ENCODE measurements at places on chromosomes 3 and 15. TPM values are rescaled to one million over a fixed set of nuclear protein-coding genes. Genes with fewer than 3 reads are reported as not detected.

DAZL gene
- total RNA-seq = not detected

SLC24A5 gene
- total RNA-seq = not detected

TPRG1 gene
- total RNA-seq = 0.24 TPM

SLC28A2 gene
- total RNA-seq = not detected

XCR1 gene
- total RNA-seq = not detected

FBXL22 gene
- not detected for total RNA-seq

GOLGA8R gene
- total RNA-seq = 0.24 TPM

LPP gene
- 30.4 TPM for total RNA-seq

ABHD5 gene
- 33.7 TPM for total RNA-seq

MST1R gene
- total RNA-seq = 29.2 TPM

UBE3A gene
- 76.4 TPM for total RNA-seq

TRH gene
- not detected for total RNA-seq

CXCR6 gene
- not detected for total RNA-seq

CCR9 gene
- total RNA-seq = not detected

TMOD2 gene
- total RNA-seq = 4.3 TPM

Measured in tracheal epithelial cell (primary cell).